ENCODE measurements at places on chromosomes 5 and 9.

GRCh38 chr5:74372502-74373064 lies 267.9 kb downstream of the ENC1 start:
- no peak for DNase-seq

DNA sequence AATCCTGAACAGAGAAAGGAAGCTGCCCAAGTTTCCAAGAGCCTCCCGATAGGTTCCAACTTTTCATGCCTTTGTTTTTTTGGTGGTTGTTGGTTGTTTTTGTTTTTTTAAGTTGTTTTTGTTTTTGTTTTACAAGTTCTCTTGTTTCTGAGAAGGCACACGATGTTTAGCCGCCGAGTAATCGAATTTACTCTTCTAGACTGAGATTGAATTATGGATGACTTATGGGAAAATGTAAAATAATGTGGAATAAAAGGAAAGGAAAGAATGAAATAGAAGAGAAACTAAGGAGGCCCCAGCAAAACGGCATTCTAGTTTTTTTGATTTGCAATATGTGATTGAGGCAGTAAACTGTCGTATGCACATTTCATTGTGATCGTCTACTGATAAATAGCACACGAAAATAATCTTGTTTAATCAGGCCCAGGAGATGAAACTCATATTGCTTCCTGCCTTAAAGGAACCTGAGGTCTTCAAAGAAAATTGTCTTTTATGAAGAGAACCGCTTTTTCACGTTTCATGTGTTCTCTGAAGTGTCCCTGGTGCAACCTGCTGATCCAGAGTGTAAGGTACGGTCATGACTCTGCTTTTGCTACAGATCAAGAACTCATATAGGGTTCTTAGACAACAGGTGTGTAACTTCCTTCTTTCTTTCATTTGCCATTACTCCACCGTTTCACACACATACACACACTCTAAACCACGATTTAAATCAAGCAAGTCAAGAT lies 1.3 kb upstream of the GNAQ start:
- no peak for DNase-seq

DNA sequence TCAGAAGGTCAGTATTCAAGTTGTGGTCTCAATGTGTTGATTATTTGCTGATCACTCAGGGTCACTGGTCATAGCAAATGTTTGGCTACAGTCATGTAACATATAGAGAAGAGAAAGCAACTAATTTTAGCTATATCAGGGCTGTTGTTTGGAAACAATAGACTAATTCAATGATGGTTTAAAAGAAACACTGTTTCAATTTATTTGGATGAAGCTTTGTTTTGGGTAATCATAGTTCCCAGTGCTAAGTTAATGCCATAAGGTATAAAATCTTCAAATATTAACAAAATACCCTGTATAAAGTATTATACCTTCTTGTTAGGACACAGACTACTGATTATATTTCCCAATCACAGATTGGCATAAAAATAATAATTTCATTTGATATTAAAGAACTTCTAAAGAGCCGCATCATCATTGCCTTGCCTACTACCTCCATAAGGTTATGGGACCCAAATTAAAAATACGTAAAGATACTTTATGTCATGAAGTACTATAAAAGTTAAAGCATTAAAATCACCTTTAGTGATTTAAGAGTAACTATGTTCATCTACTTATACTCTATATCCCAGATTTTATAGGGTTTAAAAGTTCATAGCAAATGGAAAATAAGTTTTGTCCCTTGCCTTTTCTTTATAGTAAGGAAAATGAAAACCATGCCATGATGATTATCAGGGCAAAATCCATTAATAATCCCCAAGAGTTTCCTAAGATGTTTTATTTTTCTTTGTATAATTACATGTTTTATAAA lies 6.0 kb downstream of the NR3C1 start:
- no peak for DNase-seq

- DNase-seq = peak; percentile 17
Observed at GRCh38 chr5:180618829-180619562, 27.7 kb upstream of the SCGB3A1 start.

GRCh38 chr5:79886456-79886855 lies 104.6 kb downstream of the MTX3 start:
- no peak for DNase-seq

GRCh38 chr9:127034691-127035090 lies 87.7 kb downstream of the ANGPTL2 start:
- DNase-seq = no peak

DNA sequence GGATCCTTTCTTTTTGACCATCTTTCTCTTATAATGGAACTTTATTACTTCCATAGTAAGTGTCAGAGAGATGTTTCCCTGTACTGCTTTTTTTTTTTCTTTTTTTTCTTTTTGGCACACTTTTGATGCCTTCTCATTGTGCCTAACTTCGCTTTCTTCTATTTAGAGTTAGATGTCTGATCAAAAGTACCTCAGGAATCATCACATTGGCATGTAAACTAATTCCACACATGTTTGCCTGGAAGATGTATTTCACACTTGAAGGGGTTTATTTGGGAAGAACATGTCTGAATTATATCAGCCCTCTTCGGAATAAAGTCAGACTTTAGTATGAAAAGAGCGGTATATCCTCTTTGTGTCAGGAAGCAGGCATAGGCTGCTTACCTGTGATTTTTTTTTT lies 35.1 kb downstream of the SMARCA2 start:
- DNase-seq = no peak

DNA sequence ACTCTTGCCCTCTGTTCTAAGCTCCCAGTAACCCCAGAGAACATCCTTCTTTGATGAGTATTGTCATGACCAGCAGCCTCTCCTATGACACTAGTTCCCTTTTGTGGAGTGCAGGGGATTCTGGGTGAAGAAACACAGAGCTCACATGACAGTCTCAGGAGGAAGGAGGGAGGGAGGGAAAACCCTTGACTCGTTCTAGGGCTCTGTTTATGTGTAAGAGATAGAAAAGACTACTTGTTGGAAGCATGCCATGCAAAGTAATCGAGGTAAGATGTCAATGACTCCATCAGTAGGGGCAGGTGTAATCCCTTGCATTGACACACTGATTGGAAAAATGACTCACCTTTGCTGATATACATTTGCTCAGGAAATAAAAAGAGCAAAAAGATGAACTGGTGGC lies 190.2 kb upstream of the ELL2 start:
- DNase-seq = no peak

DNA sequence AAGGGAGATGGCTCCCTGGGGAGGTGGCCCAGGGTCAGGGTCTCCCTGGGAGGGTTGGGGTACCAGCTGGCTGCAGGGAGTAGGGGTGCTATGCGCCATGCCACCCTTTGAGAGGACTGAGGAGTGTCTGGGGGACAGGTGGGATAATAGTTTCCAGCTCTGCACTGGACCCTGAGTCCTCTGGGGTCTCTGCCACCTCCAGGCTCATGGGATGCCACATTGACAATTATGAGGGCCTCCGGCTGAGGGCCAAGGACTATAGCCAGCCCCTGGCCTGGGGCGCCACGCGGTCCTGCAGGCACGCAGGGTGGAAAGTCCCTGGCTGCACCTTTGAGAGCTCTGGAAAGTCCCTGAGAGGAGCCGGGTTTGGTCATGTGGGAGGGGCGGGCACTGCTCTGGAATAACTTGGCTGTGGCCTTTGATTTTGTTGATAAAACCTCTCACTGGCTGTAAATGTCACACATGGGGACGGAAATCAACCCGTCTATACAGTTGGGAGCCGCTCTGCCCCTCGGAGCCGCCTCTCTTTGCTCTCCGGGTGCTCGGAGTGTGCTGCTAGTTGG lies 16.0 kb downstream of the TRAF2 start:
- DNase-seq = peak; percentile 91

GRCh38 chr5:159330131-159330800 lies at the start of gene IL12B:
Gene IL12B, minus strand, starts transcription at chr5:159330487. Its CDS starts 3,705 bp downstream, at chr5:159326782.
- no peak for DNase-seq

GRCh38 chr5:13107537-13107936 lies 837.0 kb downstream of the DNAH5 start:
- DNase-seq = no peak

DNA sequence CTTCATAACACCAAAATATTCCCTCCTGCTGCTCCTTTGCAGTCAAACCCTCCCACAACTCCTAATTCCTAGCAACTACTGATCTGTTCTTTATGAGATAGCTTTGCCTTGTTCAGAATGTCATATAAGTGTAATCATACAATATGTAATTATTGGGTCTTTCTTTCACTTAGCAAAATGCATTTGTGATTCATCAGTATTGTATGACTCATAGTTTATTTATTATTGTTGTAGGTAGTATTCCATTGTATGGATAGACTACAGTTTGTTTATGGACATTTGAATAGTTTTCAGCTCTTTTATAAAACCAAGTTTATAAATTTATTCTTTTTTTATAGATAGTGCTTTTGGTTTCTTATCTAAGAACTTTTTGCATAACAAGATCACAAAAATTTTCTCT lies 468.2 kb upstream of the KIF2A start:
- no peak for DNase-seq

DNA sequence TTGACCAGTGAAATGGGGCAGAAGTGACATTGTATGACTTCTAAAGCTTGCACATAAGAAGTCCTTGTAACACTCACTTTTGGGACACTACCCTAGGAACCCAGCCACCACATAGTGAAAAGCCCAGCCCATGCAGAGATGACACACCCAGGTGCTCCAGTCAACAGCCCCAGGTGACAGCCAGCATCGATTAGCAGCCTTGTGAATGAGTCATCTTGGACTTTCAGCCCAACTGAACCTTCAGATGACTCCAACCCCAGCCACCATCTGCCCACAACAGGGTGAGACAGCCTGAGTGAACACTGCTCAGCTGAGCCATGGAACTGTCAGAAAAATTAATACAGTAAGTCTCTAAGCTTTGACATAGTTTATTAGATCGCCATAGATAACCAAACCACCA lies 458.6 kb downstream of the ZSWIM6 start:
- no peak for DNase-seq

DNA sequence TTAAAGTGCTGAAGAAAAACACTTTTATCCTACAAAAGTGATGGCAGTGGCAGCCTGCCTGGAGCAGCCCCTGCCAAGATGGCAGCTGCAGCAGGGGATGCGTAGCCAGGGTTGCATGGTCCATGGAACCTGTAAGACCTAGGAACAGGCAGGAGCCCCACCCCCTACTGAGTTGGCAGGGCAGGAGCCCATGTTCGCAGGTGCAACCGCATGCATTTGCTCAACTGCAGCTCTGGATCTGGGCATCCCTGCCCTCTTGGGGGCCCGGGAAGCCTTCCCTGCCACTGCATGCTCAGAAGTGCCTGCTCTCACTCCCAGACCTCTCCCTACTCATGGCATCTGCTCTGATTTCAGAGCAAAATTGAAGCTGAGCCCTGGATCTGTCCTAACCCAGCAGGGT lies 779.6 kb downstream of the CDH18 start:
- DNase-seq = no peak

GRCh38 chr9:100286257-100286656 lies 66.5 kb downstream of the TEX10 start:
- no peak for DNase-seq

DNA sequence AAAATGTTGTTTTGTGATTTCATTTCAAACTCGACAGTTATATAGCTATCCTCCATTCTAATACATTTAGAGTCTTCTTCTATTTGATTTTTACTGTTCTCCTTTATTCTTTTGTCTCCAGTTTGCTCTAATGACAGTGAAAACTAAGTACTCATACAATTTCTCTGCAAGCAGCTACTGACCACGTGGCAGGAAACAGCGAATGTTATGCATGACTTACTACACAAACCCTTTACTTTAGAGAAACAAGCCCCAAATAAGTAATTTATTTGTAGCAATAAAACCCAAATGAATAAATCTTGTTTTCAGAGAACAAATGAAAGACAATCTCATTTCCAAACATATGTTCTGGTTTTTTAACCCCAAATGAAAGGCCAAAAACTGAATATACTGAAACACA lies 41.9 kb downstream of the CDH6 start:
- no peak for DNase-seq

- no peak for DNase-seq
Observed at GRCh38 chr5:66894480-66895240, 298.5 kb downstream of the MAST4 start.

DNA sequence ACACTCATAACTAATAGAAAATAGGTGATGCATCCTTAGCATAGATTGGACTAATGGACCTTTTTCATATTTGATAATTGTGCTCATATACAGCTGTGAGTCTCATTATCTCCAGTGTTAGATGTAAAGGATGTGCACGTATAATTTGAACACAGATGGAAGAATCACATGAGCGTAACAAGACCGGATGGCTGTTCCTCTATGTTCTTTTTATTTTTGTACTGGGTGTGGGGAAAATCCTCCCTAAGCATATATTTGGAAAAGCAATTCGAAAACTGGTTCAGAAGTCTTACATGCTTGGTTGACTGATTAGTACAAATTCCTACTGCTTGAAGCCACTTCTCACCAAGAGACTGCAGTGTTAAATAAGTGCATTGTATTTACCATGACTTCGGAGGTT lies 230.2 kb downstream of the AOPEP start:
- DNase-seq = no peak

DNA sequence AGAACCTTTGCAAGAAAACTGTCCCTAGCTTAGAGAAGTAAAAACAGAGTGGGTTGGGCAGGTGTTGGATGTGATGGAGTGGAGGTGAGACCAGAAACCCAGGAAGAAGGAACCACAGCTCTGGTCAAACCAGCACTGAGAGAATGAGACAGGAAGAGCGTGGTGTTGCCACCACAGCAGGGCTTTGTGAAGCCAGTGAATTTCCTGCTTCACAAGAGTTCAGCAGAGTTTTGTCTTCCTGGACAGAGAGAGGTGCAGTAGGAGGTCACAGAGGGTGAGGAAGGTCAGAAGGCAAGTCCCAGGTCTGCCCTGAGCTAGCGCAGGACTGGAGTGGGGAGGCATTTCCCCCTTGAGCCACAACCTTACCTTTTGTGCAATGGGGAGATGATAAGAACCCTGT lies 2306.2 kb upstream of the ACO1 start:
- no peak for DNase-seq

DNA sequence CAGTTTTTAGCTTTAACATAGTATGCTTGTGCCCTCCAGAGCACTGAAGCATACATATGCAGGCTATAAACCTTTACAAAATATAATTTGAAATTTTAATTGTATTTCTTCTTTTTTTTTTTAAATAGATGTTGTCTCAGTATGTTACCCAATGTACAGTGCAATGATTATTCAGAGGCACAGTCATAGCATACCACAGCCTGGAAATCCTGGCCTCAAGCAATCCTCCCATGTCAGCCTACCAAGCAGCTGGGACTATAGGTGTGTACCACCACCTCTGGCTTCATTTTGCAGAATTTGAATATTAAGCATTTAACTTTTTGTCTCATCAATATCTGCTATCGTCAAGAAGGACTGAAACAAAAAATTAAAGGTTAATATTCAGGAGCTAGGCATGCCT lies 16.9 kb upstream of the ZNF782 start:
- no peak for DNase-seq

DNA sequence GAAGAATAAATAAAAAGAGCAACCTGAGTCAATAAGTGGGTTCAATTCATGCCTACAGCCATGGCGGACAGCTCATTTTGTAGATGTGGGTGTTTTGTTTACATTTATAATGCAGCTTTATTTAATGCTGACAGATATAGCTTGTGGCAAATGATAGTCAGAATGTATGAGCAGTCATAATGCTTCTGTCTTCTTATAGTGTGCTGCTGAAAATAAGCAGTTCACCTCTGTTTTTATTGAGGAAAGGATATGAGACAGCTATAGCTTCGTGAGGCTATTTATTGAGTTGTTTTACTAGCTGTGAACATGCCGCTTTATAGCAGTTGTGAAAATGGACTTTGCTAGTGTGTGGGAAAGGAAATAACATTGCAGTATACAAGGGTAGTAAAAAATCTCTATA lies 147.4 kb downstream of the PBX3 start:
- no peak for DNase-seq

GRCh38 chr5:100855937-100856430 lies 47.1 kb downstream of the ST8SIA4 start:
- DNase-seq = no peak

- DNase-seq = no peak
Observed at GRCh38 chr5:171441246-171441791, 21.9 kb downstream of the FGF18 start.

All from activated naive CD4-positive, alpha-beta T cell treated with Interleukin-2 at 50 U/mL for 16 hours (primary cell).